Large intestine (tissue), 12 donors: ENCODE measurements at places on chromosomes 7 and 10.

DNA sequence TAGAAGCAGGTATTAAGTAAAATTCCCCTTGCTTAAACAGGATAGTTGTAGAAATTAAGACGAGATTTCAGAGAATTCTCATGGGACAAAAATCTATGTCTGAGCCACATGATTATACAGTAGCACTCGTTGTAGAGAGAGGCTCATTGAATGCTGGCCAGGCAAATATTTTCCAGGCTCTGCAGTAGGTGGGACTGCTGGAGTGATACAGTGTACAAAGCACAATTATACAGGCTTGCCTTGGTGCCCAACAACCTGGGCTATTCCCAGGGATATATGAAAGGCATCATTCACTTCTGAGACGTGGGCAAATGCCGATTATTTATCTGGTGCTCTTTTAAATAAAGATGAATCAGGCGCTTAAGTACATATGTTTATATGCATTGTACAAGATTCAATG, 380.6 kb downstream of the PHTF2 start:
- DNase-seq, result no peak
- no peaks in the 10 kb centered on the region for H3K27me3 ChIP-seq
- no peaks in the 10 kb centered on the region for H3K36me3 ChIP-seq

DNA sequence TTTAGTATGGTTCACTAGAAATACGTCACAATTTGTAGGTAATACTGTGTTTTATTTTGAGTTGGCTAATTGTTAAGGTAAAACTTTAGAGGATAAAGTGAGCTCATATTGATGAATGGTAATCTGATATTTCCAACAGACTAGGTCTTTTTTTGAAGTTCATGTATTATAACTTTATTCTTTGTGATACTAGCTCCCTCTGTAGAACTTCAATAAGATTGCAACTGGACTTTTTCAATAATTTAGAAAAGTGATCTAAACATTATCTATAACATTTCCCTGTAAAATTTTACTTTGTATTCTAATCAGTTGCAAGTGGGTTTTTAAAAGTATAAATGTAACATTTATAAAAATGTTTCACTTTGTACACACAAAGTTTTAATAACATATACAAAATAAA, 83.5 kb downstream of the ADK start:
- H3K36me3 ChIP-seq, result no peaks in the 10 kb centered on the region
- no peak overlapping the region for H3K4me3 ChIP-seq
- DNase-seq, result no peak

DNA sequence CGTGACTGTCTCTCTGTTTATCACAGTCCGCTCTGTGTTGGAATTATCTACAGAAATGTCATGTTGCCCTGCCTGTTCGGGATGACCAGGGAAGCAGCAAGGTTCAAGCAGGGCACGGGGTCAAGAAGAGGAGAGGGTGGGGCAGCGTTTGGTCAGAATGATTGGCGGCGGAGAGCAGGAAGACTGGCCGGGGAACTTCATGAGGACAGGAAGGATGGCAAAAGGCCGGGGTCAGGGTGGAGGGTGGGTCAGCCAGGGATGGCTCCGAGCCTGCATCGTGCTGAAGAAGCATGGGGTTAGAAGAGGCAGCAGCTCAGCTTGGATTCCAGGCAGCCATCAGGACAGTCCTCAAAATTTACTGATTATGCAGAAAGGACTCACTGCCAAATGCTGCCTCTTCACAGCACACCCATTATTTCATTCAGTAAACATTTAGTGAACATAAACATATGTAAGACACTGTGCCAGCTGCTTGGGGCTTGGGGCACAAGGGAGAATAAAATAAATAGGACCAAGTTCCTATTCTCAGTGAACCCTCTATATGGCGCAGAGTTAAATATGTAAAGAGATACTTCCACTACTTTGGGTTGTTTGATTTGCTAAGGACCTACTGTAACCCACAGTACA, 42.8 kb downstream of the WNT2 start:
- no peaks in the 10 kb centered on the region for H3K36me3 ChIP-seq
- no peak overlapping the region for H3K4me3 ChIP-seq
- H3K4me1 ChIP-seq, result no peaks in the 10 kb centered on the region
- no peak for DNase-seq
- no peak overlapping the region for H3K27ac ChIP-seq
- peaks cover under 1% of the 10 kb centered on the region for H3K27me3 ChIP-seq

DNA sequence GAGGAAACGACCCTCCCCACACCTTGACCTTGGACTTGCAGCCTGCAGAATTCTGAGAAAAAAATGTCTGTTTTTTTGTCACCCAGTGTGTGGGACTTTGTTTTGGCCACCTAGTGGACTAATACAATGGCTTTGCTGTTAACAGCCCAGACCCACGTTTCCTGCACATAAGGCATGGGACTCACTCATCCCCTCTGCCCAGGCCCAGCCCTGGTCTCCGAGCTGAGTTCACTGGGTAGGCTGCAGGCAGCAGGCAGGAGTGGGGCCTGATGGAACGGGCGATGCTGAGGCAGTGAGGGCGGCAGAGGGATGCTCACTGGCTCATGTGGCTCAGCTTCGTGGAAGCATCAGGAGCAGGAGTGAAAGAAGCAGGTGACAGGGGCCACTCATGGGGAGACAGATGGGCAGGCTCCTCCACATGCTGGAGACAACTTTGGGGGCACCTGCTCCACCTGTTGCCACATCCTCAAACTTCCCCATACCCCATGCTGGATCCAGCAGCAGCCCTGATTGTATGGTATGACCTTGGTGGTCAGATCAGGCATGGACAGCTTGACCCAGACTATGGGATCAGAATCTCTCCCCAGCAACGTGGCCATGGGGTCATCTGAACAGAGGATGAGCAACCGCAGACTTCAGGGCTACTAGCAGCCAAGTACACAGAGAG, 65.8 kb upstream of the ANTXRL start:
- no peak overlapping the region for H3K27ac ChIP-seq
- H3K27me3 ChIP-seq, result no peaks in the 10 kb centered on the region
- no peak overlapping the region for H3K4me3 ChIP-seq
- no peaks in the 10 kb centered on the region for H3K4me1 ChIP-seq
- DNase-seq, result no peak
- no peaks in the 10 kb centered on the region for H3K36me3 ChIP-seq

- H3K36me3 ChIP-seq, result no peaks in the 10 kb centered on the region
- H3K27me3 ChIP-seq, result no peaks in the 10 kb centered on the region
- no peak for DNase-seq
These were observed 75.9 kb upstream of the PTPRZ1 start for GRCh38 chr7:121796936-121797656.

- H3K4me1 ChIP-seq, result peaks cover 5% of the 10 kb centered on the region
- H3K27ac ChIP-seq, result no peak overlapping the region
- no peak overlapping the region for H3K4me3 ChIP-seq
- no peak for DNase-seq
- H3K36me3 ChIP-seq, result no peaks in the 10 kb centered on the region
- H3K27me3 ChIP-seq, result peaks cover 43% of the 10 kb centered on the region
These were observed 2.1 kb downstream of the AMZ1 start for GRCh38 chr7:2689951-2690705.

DNA sequence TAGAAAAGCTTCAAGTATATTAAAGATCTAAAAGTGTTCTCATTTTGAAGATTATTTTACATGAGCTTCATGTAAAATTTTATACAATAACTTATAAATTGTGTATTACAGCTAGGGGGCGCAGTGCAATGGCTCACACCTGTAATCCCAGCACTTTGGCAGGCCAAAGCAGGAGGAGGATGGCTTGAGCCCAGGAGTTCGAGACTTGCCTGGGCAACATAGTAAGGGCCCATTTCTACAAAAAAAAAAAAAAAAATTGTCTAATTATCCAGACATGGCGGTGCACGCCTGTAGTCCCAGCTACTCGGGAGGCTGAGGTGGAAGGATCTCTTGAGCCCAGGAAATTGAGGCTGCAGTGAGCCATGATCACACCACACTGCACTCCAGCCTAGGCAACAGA, 16.6 kb downstream of the ACBD5 start:
- no peak overlapping the region for H3K27ac ChIP-seq
- H3K4me3 ChIP-seq, result no peak overlapping the region
- DNase-seq, result peak; percentile 17
- H3K27me3 ChIP-seq, result no peaks in the 10 kb centered on the region

DNA sequence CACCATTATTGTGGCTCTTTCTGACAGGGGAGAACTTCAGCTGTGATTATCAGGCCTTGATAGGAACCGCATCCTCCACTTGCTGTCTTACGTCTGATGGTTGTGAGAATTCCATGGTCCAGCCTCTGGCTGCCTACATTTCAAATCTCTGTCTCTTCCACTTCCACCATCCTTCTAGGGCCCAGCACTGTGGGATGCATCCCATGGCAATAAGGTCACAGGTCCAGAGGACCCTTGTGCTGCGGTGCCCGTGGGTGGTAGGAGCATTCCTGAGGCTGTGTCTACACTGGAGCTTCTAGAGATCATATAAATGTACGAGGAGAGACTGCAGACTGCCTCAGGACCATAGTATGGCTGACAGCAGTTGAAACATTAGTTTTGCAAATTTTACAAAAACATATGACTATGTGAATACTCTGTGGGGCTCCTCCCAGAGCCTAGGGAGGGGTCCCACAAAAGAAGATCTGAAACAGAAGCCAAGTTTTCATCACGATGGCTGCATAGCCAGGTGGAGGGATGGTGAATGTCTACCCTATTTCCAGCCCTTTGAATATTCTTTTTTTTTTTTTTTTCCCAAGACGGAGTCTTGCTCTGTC, 11.8 kb downstream of the CALML3 start:
- no peak overlapping the region for H3K27ac ChIP-seq
- no peak overlapping the region for H3K4me3 ChIP-seq
- H3K4me1 ChIP-seq, result peaks cover 26% of the 10 kb centered on the region
- no peaks in the 10 kb centered on the region for H3K36me3 ChIP-seq
- H3K27me3 ChIP-seq, result no peaks in the 10 kb centered on the region
- DNase-seq, result no peak

DNA sequence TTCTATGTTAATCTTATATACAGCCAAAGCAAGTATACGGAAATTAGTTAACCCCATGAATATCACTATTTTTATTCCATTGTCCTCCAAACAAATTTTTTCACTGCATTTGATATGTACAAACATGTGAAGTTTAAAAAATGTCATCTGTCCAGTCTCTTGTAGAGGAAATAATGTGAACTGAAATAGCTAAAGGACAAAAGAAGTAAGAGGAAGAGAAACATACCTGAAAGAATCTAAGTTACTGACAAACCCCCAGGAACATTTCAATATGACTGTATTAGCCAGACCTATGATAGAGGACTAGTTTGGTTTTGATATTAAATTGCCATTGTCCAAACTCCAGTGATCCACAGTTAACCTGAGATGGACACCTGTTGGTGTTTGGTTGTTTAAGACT, 80.6 kb downstream of the NRCAM start:
- DNase-seq, result no peak
- H3K4me3 ChIP-seq, result no peak overlapping the region
- H3K27ac ChIP-seq, result no peak overlapping the region
- no peaks in the 10 kb centered on the region for H3K27me3 ChIP-seq

DNA sequence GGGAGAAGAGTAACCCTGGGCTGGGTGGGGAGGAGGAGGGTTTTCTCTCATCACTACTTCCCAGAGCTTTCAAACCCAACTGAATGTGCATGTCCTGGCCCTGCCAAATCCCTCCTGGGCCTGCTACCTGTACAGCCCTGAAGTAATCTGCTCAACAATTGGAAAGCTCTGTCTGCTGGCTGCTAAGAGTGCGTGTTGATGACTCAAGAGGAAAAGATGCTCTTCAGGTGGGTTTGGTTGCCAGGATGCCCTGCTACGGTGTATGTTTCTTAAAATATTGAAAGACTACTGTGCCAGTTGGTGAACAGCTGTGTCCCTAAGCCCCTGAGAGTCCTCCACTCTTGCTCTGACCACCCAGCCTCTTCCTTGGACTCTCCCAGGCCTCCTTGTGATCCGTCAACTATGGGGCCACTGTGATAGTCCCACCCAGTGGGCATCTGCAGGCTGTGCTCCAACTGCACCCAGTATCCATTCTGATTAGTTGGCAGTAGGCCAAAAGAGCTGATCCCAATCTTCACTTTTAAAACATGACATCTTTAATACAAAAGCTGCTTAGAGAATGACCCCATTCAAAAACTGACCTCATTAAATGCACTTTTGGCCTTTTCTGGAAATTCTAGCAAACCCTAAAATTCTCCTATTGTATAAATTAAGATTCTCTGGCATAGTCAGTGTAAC, 85.6 kb downstream of the AOAH start:
- no peaks in the 10 kb centered on the region for H3K27me3 ChIP-seq
- no peaks in the 10 kb centered on the region for H3K36me3 ChIP-seq
- H3K4me3 ChIP-seq, result no peak overlapping the region
- peaks cover 3% of the 10 kb centered on the region for H3K4me1 ChIP-seq

DNA sequence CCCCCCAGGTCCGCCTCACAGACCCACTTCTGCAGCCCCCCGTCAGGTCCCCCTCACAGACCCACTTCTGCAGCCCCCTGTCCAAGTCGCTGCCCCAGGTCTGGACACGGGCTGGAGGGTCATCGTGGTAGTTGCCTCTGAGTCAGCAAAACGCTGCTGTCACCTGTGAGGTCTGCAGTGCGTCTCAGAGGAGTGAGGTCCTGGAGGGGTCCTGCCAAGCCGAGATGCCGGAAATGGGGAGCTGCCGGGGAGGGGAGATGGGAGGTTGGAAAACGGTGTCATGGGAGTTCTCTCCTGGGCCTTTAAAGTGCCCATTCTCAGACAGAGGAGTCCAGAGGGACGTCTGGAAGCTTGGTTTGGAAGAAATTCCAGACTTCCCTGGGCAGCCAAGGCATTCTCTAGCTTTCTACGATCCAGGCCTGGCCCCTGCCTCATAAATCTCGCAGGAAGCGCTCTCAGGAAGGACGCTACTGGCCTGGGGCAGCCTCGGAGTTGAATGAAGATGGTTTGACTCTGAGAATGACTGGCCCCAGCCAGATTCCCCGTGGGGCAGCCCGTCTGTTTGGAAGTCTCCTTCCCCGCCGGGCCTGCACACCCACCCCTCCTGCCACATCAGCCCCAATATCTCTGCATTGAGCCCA, 38.7 kb downstream of the CALML3 start:
- H3K4me3 ChIP-seq, result no peak overlapping the region
- no peak for DNase-seq

DNA sequence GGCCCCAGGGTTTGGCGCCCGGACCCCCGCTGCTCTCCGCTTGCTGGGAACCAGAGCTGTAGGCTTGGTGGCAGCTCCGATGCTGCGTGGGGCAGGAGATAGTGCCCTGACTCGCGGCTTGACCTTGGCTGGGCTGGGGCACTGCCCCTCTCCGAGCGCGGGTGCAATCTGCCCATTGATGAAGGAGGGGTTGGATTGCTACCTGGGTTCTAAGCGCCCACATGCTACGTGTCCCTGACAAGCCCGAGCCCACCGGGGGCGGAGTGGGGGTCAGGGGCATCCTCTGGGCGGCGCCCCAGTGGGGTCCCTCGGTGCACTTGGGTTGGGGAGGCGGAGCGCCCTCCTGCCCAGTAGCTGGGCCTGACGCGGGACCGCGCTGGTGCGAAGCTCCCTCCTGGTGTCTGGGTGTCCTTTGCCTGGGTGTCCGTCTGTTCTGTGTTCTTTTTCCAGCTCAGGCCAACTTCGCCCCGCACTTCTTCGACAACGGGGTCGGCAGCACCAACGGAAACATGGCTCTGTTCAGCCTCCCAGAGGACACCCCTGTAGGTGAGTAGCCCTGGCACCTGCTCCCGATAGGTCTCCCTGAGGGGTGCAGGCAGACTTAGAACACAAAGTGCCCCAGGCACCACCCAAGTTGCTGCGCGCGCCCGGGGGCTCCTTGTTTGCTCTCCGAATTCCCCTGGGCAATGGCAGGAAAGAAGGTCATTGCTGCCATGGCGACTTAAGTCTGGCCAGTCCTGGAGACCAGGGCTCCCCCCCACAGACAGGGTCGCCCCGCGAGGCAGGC, 900 bp downstream of the CDHR1 start:
- no peak overlapping the region for H3K27ac ChIP-seq
- DNase-seq, result peak; percentile 11
- H3K4me1 ChIP-seq, result peaks cover 31% of the 10 kb centered on the region
- H3K36me3 ChIP-seq, result no peaks in the 10 kb centered on the region
